Natural killer cell treated with Interleukin-12 subunit alpha and Interleukin-12 subunit beta and Interleukin-15 and Interleukin-18, amount 100 ng/mL, for 72 hours (primary cell): ENCODE measurements at places on chromosomes 1 and 21.
A peak's percentile ranks its signal among the peaks of the same experiment; 100 is the strongest.

GRCh38 chr1:40898431-40898901, 36.3 kb upstream of the CITED4 start:
- peak; percentile 66 for DNase-seq

- no peak for DNase-seq
Observed at GRCh38 chr1:6496365-6496721, 4.9 kb upstream of the PLEKHG5 start.

DNA sequence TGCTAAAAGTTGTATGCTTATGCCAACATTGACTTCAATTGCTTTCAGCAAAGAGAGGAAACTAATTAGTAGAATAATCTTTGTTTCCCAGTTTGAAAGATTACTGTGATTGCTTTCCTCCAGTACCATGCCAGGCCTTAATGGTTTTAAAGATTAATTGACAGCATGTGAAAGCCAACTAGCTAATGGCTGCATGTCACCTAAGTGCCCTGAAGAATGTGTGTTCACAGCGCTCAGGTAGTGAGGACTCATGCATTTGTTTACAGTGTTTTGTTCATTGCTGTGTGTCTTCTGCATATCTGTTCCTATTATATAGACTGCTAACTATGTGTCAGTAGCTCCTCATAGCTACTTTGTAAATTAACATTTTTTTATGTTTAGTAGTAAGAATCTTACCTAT, 335.6 kb downstream of the LRRIQ3 start:
- DNase-seq: no peak

DNA sequence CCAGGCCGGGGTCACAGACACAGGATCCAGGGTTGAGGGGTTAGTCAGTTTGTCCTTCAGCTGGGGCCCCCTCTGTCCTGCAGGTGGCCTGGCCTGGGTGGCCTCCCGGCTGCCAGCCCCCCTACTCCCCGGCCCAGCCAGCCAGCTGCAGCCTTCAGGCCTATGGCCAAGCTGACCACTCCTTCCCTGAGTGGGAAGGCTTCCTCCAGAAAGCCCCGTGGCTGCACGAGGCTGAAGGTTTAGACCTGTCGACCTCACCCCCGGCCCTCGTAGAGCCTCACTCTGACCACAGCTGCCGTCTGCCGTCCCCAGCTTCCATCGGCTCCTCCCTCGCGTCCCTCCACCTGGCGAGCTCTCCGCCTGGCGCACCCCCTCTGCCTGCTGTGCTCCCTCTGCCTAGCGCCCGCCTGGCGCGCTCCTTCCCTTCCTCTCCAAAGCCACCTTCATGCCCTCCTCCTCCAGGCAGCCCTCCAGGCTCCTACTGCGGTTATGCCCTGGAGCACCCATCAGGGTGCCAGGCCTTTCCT, 9.6 kb downstream of the TTLL10 start:
- peak; percentile 52 for DNase-seq

DNA sequence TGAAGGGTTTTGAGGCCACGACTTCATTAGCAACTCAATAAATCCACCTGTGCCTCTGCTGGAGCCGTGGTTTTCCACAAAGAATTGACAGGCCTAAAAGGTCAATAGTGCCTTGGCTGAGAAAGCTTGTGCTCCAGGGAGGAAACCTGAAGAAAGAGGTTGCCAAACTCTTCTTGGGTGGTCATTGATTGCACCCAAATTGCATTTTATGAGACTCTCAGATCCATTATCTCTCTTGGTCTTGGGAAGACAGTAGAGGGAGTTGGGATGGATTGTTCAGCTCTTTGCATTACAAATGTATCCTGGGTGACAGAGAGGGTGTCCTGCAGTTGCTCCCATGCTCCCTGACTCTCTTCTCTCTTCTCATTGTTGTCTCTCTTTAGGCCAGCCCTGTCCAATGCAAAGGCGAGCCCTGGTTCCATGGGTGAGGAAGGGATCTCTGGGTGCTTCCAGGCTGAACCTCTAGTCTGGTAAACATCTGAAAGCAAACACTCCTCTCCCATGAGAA, 46.1 kb upstream of the HTR1D start:
- DNase-seq: no peak

GRCh38 chr1:161196521-161197451, 2.1 kb downstream of the ADAMTS4 start:
- no peak for DNase-seq

GRCh38 chr1:26602378-26602959, 72.9 kb downstream of the RPS6KA1 start:
- no peak for DNase-seq

DNA sequence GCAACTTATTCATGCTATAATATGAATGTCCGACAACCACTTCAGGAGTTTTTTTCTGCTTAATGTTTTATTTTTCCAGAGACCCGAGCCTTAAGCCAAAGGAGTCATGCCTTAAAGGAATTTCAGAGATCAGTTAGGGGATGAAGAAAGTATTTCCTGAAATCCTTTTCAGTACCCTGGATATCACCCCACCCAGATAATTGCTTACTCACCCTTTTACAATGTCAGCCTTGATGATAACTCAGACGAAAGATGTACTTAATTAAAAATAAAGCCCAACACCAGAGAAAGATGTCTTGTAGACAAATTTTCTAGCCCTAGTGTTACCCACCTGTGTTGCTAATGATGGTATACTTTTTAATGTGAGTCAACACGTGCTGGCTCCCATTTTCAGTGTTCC, 124.1 kb downstream of the XCL2 start:
- no peak for DNase-seq

DNA sequence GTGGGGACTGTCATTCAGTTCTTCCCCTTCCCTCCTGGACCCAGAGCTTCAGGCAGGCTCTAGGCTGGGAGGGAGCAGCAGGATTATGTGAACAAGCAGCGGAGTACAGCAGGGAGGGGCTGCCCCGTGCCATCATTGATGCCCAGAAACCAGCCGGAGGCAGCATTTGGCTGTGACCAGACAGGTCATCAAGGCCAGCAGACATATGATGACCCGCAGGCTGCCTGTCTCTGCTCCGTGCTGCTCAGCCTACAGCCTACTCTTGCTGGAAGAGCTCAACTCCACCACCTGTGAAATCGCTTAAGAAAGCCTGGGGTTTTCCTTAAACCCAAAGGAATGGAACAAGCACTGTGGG, 4.9 kb downstream of the KLHL21 start:
- no peak for DNase-seq

GRCh38 chr1:112011202-112011601, 21.7 kb upstream of the KCND3 start:
- DNase-seq: no peak
